ENCODE measurements at places on chromosomes 11 and 22.

GRCh38 chr11:128146926-128147605 lies 440.3 kb downstream of the ETS1 start:
- no peak for DNase-seq

DNA sequence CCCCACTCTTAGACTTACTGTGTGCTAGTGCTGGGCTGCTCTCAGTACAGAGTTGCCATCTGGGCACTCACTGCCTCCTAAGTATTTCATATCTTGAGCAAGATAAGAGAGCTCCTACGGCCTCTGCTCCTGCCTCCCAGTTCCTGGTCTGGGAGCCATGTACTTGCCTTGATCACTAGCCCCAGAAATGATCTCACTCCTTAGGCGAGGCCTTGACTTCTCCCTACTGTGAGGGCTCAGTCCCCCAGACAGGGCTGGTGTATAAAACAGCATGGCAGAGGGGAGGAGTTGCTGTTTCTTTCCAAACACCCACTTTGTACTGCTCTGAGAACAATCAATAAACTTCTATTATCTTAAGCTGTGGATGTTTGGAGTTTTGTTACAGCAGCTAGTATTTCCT lies 47.4 kb upstream of the TP53I11 start:
- DNase-seq = no peak

GRCh38 chr11:93756748-93757147 lies 15.3 kb downstream of the C11orf54 start:
- DNase-seq = no peak

- no peak for DNase-seq
Observed at GRCh38 chr11:10742460-10743208, 8.4 kb upstream of the CTR9 start.

DNA sequence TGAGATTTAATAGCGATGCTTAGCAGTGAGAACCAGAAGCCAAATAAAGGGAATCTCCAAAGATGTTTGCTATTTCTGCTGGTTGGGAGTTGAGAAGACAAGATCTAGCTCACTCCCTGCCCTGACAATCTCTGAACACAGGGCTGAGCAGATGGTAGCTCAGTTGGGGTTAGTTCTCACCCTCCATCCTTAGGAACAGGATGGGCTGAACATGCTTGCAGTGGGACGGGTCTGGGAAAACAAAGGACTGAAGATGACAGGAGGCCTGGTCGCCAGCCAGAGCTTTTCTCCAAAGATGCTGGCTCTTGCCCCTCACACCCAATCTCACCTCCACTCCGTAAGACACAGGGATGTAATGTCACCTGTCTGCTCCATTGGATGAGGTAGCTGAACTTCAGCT lies 72.7 kb downstream of the SC5D start:
- DNase-seq = no peak

GRCh38 chr11:34978236-34979191 lies 62.1 kb downstream of the PDHX start:
- no peak for DNase-seq

DNA sequence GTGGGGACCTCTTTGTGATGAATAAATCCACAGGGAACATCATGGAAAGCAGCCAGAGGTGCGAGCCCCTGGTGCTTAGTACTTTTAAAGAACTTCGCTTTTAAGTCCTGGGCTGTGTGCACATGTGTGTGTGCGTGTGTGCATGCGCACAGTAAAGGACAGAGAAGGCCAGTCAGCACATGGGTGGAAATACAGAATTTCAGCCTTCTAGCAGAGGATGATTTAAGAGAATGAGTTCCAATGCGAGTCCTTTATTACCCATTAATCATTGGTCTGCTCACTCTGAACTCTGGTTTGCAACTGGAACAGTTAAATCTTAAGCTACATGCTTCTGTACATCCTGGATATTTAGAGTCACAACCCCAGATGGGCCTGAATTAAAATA lies 18.9 kb downstream of the TEAD1 start:
- no peak for DNase-seq

DNA sequence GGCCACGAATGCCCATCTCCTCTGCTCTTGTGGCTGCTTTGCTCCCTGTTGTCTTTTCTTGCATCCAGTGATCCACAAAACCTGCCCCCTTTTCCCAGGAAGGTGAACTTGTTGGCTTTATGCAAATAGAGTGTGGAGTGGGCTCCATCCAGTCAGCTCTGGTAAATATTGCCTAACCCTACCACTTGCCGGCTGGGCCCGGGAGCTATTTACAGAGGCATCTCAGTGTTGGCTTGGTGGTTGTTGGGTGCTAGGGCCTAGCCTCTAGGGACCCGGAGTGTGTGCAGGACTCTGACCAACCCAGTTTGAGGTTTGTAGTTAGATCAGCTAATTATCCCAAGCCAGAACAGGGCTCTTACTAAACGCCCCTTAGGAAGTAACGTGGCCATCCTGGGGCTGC lies 40.8 kb upstream of the TLCD5 start:
- no peak for DNase-seq

DNA sequence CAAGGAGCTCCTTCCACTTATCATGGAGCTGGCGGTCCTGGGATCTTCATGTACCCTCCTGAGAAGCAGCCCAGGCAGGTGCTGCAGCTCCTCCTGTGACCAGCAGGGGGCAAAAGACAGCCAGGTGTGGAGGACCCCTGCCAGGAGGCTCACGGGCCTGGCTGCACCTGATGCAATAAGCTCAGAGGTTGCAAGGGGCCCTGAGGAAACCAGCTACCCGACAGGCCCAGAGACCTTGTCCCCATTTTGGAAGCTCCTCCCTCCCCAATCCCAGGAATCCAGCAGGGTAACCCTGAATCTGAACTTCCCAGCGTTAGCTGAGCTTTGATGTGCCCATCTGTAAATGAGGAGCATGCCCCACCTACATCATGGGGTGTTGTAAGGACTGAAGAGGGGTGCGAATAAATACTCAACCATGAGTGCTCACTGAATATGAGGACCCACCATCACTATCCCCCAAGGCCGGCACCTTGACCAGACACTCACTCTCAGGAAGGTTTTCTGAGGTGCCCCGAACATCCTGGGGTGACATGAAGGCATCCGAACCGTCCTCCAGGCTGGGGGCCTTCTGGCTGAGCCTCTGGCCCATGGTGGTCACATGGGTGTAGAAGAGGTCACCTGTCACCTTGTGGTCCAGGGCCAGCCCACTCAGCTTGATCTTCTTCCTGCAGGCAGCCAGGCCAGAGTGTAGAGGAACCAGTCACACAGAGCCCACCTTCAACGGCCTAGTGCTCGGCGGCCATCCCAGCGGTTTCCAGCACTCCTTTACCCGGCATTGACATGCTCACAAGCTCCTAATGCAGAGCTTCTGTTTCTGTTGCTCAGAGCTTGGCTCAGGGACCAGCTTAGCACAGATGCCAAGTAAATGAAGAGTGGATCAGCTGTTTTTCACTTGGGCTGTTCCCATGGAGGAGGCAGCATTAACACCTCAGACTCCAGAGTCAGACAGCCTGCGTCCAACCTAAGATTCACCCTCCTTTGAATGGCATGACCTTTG lies 21.7 kb downstream of the SLC43A1 start:
- DNase-seq = peak; percentile 83

DNA sequence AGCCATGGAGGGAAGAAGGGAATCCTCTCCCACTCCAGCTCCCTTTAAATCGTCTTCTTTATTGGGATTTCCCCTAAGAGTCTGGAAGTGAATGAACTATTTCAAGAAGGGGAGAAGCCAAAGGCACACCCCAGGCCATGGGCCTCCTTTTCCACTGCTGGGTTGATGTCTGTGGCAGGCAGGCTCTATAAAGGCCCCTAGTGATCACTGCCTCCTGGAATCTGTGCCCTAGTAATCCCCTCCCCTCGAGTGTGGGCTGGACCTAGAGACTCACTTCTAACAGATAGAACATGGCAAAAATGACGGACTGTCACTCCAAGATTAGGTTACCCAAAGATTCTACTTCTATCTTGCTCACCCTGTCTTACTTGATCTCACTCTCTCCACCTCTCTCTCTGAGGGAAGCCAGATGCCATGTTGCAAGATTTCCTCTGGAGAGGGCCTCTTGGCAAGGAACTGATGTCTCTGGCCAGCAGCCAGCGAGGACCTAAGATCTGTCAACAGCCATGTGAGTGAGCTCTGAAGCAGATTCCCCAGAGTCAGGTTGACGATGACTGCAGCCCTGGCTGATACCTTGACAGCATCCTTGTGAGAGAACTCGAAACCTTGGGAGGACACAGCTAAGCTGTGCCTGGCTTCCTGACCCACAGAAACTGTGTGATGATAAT lies 444.8 kb downstream of the SOX6 start:
- no peak for DNase-seq

DNA sequence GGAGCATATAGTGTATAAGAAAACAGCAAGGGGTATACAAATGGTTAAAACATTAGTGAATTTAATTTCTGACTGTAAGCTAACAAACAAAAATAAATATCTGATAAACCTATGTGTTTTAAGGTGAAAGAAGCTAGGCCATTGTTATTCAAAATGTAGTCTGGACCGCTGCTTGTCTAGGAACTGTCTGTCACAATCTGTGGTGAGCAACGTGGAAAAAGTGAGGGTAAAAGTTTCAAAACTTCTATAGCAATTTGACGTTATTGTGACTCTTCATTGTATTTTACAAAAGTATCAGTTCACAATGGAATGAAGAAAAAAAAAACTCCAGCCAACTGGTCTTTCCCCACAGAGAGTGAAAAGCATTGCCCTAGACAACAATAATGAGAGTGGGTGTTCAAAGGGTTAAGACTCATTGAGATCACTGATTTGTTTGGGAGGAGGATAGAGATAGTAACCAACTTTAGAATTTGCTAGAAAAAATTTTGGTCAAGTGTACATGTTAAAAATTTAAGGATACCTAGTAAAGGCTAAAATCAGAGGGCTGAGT lies 79.1 kb downstream of the UVRAG start:
- no peak for DNase-seq

- no peak for DNase-seq
Observed at GRCh38 chr11:61609980-61610366, 29.1 kb upstream of the SYT7 start.

DNA sequence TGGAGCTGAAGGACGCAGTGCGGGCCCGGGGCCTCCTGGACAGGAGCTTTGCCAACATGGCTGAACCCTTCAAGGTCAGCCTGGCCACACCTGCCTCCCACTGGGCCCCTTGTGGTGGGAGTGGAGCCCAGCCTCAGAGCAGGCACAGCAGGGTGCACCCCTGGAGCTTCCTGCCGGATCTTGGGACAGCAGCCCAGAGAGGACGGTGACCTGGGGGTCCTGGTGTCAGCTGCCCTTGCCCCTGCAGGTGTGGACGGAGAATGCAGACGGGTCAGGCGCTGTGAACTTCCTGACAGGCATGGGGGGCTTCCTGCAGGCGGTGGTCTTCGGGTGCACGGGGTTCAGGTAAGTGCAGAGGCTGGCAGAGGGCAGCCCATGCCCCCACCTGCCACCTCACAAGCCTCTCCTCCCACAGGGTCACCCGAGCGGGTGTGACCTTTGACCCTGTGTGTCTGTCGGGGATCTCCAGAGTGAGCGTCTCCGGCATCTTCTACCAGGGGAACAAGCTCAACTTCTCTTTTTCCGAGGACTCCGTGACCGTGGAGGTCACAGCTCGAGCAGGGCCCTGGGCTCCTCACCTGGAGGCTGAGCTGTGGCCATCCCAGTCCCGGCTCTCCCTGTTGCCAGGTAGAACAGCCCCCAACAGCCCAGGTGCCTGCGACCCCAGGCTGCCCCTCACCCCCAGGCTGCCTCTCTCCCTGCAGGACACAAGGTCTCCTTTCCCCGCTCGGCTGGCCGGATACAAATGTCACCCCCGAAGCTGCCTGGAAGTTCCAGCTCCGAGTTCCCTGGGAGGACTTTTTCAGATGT lies 5.1 kb downstream of the PGGHG start:
- no peak for DNase-seq

DNA sequence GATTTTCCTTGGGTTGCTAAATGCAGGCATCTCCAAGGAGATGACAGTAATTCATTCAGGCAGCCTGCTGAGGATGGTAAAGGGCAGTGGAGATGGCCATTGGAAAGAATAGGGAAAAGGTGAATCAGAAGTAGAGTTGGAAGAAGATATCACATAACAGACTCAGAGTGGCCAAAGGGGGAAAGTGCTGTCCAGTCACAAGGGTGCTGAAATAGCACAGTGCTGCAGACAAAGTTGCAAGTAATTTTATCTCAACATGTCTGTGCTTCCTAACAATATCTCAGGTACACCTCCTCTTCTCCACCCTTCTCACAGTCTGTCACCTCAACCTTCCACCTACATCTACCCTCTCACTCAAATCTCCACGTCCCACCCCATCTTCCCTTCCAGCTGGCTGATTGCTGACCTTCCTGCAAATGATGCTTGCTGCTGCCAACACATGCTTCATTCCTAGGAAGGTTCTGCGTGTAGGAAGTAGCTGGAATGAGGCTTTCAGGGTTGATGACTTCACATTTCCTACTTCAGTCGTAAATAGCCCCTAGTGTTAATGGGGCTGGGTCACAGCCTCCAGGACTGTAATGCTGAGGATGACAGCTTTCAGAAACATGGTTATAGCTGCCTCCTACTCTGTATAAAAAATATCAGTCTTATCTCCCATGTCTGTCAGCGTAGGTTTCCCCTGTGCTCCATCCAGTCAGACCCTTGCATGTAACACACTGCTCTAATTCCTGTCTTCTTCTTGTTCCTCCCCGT lies 123.9 kb downstream of the CTNND1 start:
- no peak for DNase-seq

DNA sequence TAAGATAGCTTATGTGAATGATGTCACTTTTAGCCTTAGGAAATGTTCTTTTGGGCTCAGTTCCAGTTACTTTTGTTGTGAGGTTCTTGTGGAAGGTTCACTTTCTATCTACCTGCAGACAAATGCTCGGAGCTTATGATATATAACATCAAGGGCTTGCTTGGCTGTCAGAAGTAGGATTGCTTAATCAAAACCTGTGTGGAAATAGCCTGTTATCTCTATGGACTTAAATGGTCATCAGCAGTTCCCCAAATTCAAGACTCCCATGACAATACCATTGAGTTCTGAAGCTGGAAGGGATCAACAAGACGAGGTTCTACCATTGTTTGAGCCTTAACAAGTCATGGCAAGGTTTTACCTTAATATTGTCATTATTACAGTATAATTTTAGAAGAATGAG lies 43.8 kb downstream of the FLI1 start:
- no peak for DNase-seq

GRCh38 chr11:97990162-97990920 lies 1030.4 kb upstream of the CNTN5 start:
- no peak for DNase-seq

DNA sequence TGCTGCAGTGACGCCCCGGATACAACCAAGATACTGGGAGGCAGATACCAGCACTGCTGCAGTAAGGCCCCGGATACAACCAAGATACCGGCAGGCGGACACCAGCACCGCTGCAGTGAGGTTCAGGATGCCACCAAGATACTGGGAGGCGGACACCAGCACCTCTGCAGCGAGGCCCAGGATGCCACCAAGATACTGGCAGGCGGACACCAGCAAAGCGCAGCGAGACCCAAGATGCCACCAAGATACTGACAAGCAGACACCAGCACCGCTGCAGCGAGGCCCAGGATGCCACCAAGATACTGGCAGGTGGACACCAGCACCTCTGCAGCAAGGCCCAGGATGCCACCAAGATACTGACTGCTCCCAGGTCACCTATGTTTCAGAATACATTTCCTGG lies 225.2 kb downstream of the BRD1 start:
- no peak for DNase-seq

GRCh38 chr22:27501191-27501936 lies 300.2 kb downstream of the MN1 start:
- no peak for DNase-seq

Data from activated CD4-positive, alpha-beta T cell treated with anti-CD3 and anti-CD28 coated beads for 4 hours (primary cell).